ENCODE measurements at places on chromosomes 7 and 10.

GRCh38 chr10:20265146-20265545, 448.9 kb downstream of the PLXDC2 start:
- DNase-seq, result no peak

- no peak for DNase-seq
These were observed 82.3 kb upstream of the ARID5B start for GRCh38 chr10:61819208-61819607.

GRCh38 chr7:131508754-131509486, 47.5 kb downstream of the PODXL start:
- DNase-seq, result no peak

DNA sequence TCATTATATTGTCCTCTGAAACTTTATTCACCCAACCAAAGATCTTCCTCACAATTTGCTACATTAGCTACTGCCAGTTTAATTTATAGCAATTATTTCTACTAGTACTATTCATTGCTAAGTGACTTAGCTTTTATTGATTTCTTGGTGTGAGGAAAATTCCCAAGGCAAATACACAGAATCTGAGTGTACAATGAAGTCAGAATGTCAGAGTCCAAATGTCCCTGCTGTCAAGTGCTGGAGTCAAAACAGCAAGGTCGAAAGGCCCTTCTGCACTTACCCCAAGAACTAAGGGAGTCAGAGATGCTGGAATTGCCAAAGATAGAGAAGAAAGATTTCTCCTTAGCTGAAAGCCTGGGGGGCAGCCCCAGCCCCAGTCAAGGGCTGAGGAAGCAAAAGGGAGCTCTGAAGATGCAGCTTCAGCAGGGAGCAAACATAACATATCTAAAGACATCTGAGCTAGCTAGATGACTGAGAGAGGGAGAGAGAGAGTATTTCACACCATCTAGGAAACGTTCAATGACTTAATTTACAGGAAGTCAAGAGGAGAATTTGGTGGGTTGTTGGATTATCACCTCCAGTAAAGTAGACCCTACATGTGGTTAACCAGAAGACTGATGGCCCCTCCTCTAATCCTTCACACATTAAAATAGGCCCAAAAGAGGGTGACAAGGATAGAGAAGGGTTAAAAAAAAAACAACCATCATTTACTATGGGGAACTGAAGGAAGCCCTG, 36.6 kb upstream of the SAMD8 start:
- DNase-seq, result no peak

- no peak for DNase-seq
These were observed 96.6 kb downstream of the ANKRD30A start for GRCh38 chr10:37222046-37222445.

GRCh38 chr7:104142147-104142546, 65.7 kb downstream of the ORC5 start:
- DNase-seq, result no peak

DNA sequence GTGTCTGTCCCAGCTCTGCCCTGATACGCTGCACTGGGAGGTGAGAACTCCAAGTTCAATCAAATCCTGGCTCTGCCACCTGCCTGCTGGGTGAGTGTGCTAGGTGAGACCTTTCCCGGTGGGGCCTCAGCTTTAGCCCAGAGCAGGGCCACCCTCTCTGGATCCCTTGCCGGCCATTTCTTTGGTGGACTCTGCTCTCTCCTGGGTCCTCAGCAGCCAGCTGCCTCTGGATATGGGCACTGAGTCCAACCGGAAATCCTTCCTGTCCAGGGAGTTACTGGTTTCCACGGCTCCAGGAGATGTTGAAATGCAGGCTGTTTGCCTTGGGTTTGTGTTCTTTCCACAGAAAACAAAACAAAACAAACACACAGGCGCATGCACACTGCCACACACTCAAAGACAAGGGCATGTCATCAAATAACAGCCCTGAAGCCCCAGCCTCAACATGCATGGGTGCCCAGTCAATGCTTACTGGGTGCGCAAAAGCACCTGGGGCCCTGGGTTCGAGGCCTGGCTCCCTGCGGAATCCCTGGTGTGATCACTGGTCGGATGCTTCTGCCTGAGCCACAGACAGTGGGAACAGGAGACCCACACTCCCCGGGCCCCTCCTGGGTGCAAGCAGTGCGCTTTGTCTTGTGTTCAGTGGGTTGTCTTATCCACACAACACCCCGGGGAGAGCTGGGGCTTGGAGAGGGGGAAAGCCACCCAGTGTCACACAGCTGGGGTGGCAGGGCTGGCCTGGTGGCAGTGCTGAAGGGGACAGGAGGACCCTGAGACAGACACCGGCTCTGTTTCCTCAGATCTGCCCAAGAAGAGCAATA, 33.1 kb downstream of the PPIF start:
- DNase-seq, result no peak

DNA sequence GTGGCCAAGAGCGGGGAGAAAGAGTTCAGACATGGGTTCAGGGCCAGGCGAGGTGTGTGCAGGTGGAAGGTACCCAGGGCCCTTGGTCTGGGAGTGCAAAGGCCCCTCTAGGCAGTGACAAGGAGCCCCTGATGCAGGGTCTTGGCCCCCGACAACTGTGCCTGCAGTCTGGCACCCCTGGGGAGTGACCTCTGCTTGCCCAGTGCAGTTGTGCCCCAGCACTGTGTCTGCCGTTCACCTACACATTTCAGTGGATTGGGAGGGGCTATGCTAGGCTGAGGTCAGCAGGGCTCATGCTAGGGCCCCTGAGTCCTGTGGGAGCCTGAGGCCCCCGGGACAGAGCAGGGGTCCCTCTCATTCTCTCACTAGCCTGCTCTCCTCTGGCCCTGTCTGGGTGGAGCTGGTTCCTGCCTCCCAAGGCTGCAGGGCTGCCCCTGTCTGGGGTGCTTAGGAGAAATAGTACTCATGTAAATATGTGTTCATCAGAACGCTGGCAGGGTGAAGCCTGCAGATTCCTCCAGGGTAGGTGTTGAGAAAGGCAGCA, 550.4 kb downstream of the TCERG1L start:
- no peak for DNase-seq

- no peak for DNase-seq
These were observed 66.7 kb upstream of the MYO3A start for GRCh38 chr10:25867321-25867720.

DNA sequence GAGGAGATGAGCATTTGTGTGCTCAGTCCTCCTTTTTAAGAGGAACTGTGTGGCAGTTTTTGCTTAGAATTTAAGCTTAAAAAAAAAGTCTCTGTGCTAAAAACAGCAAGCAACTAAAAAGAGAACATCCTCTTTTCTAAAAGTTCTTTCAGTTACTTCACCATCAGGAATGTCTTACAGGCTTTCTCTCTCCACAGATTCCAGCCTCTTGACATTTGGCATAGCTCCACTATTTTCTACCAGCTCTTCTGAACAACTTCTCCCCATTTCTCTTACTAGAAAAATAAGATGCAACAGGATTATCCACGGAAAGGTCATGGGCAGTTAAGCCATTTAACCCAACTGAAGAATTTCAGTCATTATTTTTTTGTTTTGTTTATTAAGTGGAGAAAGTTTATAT, 13.2 kb downstream of the PCLO start:
- no peak for DNase-seq

- DNase-seq, result no peak
These were observed 830 bp downstream of the IMPDH1 start for GRCh38 chr7:128408709-128409595.

DNA sequence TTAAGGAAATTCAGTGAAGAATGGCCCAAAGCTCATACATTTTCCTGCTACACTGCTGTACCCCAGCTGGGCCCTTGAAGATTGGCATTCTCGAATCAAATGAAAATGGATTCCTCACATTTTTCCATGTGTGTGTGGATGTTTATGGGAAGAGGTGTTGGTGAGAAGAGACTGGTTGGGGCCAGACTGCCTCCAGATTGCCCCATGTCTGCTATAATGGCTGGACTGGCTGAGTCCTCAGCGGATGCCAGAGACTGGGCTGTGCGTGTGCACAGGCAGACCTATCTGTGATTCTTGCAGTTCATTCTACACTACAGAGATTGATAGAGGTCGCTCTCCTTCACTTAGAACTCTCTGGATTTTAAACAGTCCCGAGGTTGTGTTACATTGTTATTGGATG, 183.6 kb upstream of the GDF10 start:
- no peak for DNase-seq

- DNase-seq, result no peak
These were observed 17.7 kb downstream of the TRIM4 start for GRCh38 chr7:99901581-99901980.

DNA sequence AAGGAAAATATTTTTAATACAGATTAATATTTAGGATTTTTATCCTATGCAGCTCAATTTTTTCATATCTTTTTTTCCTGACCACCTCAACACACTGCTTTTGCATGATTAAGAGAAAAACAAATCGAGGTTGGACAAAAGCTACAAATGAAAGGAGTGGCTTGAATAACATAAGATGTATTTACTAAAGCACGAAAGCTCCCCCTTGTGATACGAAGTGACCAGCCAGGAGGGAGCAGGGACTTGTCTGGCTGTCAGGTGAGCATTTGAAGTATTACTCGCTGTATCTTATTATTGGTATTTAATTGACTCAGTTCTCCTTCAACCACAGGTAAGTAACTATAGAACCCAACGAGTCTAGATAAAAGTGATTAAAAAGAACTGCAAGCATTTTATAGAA, 265.2 kb upstream of the PHF14 start:
- DNase-seq, result no peak

- no peak for DNase-seq
These were observed 127.5 kb downstream of the TMEM178B start for GRCh38 chr7:141201145-141201885.

GRCh38 chr7:44539669-44540506, 1.2 kb downstream of the NPC1L1 start:
- DNase-seq, result no peak

- DNase-seq, result no peak
These were observed 40.3 kb downstream of the SGCE start for GRCh38 chr7:94615666-94616065.

GRCh38 chr10:131640045-131640644, 260.7 kb upstream of the PPP2R2D start:
- no peak for DNase-seq

- DNase-seq, result no peak
These were observed 52.1 kb downstream of the PODXL start for GRCh38 chr7:131504157-131504899.

- DNase-seq, result no peak
These were observed 10.9 kb upstream of the AOAH start for GRCh38 chr7:36735172-36735571.

- no peak for DNase-seq
These were observed 133.4 kb downstream of the PRKCQ start for GRCh38 chr10:6446711-6447110.

- DNase-seq, result no peak
These were observed 163.3 kb downstream of the IPMK start for GRCh38 chr10:58104351-58104751.

DNA sequence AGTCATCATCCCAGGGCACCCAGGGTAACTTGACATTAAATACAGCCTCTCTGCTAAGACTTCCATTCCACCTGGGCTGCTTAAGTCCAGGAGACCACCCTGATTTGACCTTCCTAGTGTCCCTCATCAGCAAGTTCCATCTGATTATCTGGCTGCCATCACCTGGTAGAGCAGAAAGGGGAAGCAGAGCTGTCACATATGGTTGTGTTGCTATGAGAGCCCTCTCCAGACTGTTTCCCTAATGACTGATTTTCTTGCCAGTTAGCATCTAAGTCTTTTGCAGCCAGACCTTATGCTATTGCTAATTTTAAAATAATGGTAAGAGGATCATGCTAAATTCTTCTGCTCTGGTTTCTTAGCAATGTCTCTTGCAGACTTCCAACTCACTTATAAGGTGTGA, 38.7 kb downstream of the KCNH2 start:
- DNase-seq, result no peak

DNA sequence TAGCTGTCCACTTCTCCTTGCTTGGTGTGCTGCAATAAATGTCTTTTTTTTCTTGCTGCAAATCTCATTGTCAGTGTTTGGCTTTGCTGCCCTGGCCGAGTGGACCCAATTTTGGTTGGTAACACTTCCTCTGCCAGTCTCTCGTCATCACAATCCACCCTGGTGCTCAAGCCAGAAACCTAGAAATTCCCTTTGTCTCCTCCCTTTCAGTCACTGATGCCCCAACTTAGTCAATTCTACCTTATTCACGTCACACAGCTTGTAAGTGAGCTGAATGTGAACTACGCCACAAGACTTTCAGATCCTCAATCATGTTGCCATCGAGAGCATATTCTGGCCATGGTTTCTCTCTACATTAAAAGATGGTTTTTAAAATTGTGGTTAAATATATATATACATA, 13.0 kb upstream of the FRA10AC1 start:
- DNase-seq, result no peak

DNA sequence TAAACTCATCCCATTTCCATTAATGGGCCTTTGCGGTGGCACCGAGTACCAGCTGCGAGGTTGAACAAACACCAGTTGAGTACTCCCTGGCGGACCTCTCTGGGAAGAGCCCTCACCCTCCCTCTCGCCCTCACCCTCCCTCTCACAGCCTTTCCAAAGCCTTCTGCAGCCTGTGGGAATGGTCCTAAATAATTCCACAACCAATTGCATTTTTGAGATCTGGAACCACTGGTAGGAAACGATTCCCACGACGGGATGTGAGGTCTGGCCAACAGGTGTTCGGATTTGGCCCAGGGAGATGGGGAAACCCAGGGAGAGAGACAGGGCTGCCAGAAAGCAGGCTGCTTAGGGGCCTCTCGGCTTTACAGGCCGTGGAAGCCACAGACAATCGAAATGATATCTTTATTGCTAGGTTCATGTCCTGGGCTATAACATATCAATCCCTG, 5.3 kb downstream of the PTF1A start:
- DNase-seq, result no peak

GRCh38 chr7:36296284-36296683, 93.4 kb upstream of the ANLN start:
- no peak for DNase-seq

GRCh38 chr10:123380491-123381085, 226.4 kb downstream of the BUB3 start:
- DNase-seq, result no peak

DNA sequence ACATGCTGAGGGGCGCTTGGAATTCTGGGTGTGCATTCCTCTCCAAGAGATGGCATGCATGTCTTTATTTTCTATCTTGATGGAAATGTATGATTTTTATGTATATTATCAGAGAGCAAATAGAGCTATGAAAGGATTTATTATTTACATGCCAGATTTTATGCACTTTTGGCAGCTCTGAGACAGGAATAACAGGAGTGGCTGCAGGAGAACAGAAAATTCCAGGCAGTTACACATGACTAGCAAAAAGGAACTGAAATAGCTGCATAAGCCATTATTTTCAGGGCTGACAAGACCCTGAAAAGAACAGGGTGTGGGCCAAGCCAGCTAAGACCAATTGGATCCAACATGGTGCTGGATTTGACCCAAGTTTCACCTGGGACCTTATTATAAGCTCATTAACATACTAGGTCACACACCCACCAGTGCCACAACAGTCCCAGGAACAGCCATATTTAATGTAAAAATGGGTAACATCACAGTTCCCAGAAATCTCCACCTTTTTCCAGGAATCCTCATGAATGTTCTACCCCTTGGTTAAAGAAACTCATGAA, 43.2 kb upstream of the ACSL5 start:
- DNase-seq, result no peak

- no peak for DNase-seq
These were observed 18.8 kb downstream of the ANXA11 start for GRCh38 chr10:80186364-80187012.

Measured in stimulated activated CD8-positive, alpha-beta memory T cell treated with anti-CD3 and anti-CD28 coated beads, Interleukin-7, amount 100 ng/mL, for 1 hour (primary cell).